ENCODE measurements at places on chromosomes 11 and 22.

GRCh38 chr11:17568944-17569343, 21.9 kb downstream of the OTOG start:
- DNase-seq = no peak

GRCh38 chr11:70433966-70434812, 35.9 kb downstream of the CTTN start:
- DNase-seq = no peak

GRCh38 chr11:121059605-121060004, 35.7 kb downstream of the TBCEL start:
- no peak for DNase-seq

GRCh38 chr22:19576460-19577421, 52.5 kb upstream of the CLDN5 start:
- peak; percentile 60 for DNase-seq

- DNase-seq = no peak
Observed at GRCh38 chr11:55658608-55659007, 3.4 kb upstream of the OR4C6 start.

DNA sequence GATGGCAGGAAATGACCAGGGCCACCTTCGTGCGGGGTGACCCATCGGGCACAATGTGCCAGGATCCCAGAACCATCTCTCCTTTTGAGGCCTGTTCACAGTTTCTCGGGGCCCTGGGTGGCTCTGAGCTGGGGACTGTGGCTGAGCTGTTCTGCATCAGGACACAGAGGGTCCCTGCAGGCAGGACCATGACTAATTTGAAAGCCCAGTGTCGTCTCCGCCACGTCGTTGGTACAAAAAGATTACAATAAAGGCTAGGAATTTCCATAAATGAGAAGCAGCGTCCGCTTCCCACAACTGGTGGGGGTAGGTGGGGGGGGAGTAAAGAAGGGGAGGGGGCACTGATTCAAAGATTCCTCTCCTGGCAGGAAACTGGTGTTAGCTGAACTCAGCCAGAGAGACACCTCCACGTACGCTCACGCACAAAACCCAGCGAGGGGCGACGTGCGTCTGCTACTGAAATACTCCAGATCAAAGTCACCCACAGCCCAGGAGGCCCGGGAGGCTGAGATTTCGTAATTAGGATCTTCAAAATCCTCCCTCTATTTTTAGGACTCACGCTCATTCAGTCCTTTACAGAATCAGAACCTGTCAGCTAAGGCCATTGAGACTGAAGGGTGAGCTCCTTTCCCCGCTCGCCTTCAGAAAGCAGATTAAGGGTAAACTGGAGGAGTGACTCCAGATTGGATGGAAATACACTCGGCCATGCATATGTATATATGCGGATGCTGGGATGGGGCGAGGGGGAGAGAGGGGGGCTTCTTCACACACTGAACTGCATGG, 11.0 kb downstream of the MN1 start:
- no peak for DNase-seq

DNA sequence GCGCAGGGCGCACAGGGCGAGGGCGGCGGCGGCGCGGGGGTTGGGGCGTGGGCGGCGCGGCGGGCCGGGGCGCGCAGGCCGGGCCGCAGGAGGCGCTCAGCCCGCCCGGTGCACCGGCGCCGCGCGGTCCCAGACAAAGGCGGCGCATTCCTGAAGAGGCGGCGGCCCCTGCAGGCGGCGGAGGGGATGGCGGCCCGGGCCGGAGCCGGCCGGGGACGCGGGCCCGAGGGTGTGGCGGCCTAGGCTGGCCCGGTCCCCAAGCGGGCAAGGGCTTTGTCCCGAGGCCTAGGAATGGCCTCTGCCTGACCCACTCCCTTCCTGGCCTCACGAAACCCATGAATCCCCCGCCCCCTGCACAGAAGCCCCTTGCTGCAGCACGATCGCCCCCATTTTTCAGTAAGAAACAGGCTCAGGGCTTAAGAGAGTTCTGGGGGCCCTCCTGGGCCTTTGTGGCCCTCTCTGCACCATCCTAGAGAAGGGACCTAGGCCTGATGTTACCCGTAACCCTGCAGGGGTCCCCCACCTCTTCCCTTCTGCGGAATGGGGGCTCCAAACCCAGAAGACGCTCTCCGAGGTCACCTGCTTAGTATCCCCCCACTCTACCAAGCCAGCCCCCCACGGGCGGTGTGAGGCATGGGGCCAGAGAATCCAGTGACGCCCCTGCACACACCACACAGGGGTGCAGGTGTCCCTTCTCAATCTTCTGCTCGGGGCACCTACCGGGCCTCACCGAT, at the start of gene RTN4R:
Gene RTN4R (minus strand): TSS at position 40 of the 734 bp plus-strand sequence. CDS start 226 bp downstream, outside the sequence.
- DNase-seq = no peak

- peak; percentile 62 for DNase-seq
Observed at GRCh38 chr11:68460741-68461574, at the start of gene PPP6R3. PPP6R3 (plus strand) TSS chr11:68460752; CDS start chr11:68537665, 76,913 bp downstream.

GRCh38 chr22:17496841-17497240, 66.5 kb upstream of the SLC25A18 start:
- no peak for DNase-seq

- no peak for DNase-seq
Observed at GRCh38 chr22:23780146-23780748, 6.5 kb upstream of the SMARCB1 start.

DNA sequence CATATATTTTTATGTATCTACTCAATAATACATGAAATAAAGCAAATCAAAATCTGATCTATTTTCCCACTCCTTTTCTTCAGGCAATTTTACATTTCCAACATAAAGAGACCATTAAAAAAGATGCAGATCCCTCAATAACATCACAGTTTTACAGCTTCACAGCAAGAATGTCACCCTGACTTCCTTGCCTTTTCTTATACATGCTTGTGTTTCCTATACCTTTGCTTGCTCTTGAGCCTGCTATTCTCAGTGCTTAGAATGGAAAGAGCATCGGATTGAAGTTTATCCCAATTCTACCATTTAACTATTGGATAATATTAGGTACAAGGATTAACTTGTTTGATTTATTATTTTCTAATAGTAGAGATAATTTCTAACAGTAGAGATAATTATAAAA, 176.7 kb downstream of the CNTN5 start:
- no peak for DNase-seq

DNA sequence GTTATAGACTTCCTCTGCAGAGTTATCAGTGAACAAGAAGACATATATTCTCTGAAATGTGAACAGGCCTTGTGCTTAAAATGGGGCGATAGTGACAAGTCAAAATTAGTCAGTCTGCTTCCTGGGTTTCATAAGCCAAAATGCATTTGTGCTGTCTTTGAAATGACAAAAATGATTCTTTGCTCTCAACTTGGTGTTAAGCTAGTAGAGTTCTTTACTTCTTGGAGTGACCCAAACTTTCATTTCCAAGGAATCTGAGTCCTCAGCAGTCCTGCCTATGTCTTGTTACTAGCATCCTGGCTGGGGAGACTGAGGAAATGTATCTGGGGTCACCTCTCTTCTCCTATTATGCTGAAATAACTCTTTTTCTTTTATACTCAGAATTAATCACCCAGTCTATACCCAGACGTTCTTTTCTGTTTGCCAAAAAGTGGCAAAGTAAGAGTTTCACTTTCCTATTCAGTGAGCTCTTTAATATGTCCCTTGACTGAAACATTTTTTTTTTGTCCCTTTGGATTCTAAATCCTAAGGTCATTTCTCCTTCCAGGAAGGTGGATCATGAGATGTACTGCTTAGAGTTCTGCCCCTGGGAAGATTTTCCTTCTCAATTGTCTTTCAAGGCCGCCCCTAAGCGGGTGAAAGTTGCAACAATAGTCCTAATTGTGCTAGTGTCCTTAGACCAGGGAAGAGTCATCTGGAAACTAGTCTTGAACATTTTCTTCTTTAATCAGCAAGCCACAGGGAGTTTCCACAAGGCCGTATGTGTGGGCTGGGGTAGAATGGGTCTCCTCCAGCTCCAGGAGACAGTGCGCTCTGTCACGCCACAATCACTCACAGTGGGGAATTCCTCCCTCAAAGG, 53.0 kb upstream of the RDX start:
- no peak for DNase-seq

DNA sequence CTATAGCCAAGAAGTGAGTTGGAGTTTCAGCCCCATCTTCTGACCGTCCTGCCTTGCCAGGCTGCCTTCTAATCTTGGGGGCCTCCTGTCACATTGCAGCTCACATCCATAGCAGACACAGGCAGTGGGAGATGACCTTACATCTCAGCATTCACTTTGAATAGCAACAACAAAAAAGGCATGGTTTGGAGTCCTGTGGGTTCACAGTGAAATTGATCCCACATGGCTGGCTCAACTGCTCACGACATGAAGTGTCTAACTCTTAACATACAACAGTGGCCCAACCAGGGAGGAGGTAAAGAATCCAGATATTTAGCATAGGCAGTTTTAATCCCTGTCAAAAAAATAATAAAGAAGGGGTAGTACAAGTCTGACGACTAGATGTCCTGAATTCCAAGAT, 38.1 kb downstream of the DBX1 start:
- DNase-seq = no peak

- no peak for DNase-seq
Observed at GRCh38 chr11:33909150-33909549, 17.3 kb upstream of the LMO2 start.

GRCh38 chr11:45238724-45239123, 47.4 kb downstream of the SYT13 start:
- DNase-seq = peak; percentile 70

- DNase-seq = no peak
Observed at GRCh38 chr22:35578836-35579575, 38.1 kb downstream of the MB start.

DNA sequence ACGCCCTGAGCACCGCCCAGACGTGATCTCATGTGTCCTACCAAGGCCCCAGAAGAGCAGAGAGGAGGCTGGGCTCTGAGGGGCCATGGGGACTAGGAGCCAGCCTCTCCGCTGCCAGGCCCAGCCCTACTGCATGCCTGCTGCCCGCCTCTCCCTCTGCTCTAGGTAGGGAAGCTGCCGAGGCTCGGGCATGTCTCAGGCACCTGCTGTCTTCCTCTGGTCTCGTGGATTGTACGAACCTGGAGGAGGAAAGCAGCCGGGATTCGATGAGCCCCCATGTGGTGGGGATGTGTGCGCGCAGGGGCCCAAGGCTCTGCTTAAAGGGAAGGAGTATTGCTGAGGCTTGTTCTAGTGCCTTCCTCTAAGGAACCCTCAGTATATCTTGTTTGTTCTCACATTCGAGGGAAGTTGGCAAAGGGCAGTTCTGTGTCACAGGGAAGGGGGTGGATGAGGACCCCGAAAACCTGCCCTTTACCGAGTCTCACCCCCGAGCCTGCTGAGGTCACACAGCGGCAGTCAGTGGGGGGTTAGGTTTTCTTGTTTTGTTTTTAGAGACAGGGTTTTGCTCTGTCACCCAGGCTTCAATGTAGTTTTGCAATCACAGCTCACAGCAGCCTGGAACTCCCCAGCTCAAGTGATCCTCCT, 21.2 kb downstream of the DAGLA start:
- DNase-seq = no peak

DNA sequence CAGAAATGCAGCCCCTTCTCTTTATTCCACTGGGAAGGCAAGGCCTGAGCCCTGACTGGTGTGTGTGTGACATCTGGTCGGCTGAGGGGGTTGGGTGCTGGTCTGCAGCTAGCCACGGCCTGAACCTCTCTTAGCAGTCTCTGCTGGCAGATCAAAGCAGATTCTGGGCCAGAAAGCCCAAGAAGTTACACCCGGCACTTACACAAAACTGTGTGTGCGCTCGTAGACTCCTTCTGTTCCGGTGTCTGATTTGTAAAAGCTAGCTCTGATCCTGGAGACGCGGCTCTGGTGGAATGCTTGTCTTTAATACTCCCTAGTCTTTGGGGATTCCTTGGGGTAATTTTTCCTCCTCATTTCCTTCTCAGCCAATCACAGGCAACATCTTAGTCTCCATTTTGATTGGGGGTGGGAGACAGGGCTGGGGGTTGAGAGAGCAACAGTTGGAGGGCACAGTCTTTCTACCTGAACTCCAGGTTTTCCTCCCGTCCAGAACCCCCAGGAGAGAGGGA, 5.5 kb downstream of the PKNOX2 start:
- DNase-seq = no peak

GRCh38 chr11:115924744-115925567, 420.7 kb upstream of the CADM1 start:
- DNase-seq = peak; percentile 8

GRCh38 chr11:44711113-44711786, 15.5 kb upstream of the TSPAN18 start:
- no peak for DNase-seq

DNA sequence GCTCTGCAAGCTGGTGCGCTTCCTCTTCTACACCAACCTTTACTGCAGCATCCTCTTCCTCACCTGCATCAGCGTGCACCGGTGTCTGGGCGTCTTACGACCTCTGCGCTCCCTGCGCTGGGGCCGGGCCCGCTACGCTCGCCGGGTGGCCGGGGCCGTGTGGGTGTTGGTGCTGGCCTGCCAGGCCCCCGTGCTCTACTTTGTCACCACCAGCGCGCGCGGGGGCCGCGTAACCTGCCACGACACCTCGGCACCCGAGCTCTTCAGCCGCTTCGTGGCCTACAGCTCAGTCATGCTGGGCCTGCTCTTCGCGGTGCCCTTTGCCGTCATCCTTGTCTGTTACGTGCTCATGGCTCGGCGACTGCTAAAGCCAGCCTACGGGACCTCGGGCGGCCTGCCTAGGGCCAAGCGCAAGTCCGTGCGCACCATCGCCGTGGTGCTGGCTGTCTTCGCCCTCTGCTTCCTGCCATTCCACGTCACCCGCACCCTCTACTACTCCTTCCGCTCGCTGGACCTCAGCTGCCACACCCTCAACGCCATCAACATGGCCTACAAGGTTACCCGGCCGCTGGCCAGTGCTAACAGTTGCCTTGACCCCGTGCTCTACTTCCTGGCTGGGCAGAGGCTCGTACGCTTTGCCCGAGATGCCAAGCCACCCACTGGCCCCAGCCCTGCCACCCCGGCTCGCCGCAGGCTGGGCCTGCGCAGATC, 16.5 kb downstream of the P2RY2 start:
- no peak for DNase-seq

DNA sequence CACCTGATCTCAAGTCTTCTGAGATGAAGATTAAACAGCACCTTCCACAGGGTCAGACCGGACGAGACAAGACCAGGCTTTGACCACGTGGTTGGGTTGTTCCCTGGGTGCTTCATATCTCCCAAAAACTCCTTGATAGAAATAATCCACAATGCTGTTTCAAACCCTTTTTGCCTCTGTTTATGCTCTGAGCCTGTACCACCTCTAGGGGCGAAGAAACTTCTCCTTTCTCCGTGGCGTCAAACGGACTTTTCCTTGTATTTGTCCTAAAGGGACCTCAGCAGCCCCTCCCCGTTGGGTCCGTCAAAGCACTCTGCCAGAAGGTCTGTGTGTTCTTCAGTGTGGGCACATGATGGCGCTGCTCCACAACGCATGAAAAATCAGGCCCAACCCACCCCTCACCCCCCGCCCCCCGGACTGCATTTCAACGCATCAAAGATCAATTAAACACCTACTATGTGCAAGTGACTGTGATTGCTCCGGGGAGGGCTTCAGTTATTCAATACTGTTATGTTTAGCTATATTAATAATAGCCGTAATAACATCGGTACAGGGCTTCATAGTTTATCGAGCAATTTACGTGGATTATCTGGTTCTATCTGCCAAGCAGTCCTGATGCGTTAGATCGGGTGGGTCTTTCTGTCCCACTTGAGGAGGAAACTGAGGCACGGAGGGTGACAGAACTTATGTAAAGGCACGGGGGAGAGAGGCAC, 17.3 kb upstream of the EIF3D start:
- DNase-seq = peak; percentile 47

GRCh38 chr22:30396871-30397655, at the start of gene SEC14L2:
SEC14L2 (plus strand) TSS chr22:30397018; CDS start chr22:30397117, 99 bp downstream.
- DNase-seq = peak; percentile 38

- DNase-seq = no peak
Observed at GRCh38 chr11:75663808-75664207, 5.0 kb downstream of the MAP6 start.

All from astrocyte of the spinal cord (primary cell).